Body of pancreas (tissue), 4 donors: ENCODE measurements at places on chromosomes 3 and 15.

- no peak for DNase-seq
These were observed 1389.8 kb upstream of the ALCAM start for GRCh38 chr3:103976931-103977339.

DNA sequence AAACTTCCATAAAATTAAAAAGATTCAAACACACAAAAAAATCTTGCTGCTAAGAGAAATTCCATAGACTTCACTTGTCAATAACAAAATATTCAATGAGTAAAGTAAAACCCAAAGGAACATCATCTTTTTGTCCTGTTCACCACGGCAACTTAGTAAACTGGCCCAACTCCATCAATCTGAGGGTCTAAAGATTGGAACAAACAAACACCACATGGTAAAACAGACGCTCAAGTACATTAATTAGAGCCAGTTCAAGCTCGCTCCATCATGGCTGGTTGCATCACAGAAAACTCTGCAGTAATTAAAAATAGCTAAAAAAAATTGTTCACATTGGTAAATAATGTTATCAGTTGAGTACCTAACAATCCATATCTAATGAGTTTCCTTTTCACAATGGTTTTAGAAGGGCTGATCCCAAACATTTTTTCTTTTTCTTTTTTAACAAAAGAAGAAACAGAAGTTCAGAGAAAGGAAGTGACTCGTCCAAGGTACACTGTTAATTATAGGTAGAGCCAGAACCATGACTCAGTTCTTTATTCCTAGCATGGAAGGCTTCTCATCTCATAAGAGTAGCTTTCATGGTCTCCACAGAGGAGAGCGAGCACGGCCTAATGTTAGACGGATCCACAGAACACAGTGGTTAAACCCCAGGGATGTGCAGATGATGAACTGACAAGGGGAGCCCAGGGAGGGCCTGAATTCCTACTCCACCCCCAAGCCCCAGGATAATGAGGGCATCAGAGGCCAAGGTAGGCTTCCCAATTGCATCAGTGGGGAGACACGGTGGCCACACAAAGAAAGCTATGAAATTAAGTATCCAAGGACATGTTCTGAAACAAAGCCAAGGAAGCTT lies 79.2 kb upstream of the ARHGEF3 start:
- no peak for DNase-seq

DNA sequence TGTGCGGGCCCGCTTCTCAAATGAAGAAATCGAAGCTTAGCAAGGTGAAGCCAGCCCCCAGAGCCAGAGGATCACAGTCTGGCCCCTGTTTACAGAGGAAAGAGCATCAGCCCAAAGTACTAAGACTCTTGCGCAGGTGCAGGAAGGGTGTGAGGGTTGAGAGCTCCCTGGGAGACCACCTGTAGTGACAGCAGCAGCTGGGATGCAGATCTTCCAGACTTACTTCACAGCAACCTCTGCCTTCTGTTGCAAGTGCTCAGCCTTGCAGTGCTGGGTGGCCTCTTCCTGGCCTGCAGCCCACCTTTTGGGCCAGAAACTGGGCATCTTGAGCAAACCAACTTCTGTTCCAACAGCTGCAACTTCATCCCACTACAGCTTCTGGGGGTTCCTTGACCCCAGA lies 19.7 kb downstream of the SPATA12 start:
- no peak for DNase-seq

DNA sequence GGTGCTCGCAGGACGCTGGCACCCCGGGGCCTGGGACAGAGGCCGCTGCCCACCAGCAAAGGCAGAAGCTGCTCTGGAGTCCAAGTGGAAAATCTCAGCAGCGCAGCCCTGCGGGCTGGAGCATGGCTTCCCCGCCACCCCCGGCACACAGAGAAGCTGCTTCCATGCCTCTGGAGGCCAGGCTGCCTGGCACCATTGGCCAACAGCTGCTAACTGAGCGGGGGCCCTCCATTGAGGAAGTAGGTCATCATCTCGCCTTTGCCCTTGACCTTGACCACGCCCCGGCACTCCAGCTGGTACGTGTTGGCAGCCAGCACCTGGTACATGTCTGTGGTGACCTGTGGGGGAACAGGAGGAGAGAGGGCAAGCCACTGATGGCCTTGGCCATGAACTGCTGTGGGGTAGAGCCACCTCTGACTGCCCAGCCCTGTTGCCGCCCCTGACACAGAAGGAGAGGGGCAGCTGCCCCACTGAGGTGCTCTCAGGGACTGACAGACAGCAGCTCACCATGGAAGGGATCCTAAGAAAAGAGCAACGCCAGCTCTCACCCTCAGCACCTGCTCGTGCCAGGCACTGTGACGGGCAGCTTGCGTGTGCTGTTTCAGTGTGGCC lies 82.8 kb downstream of the SEC22A start:
- no peak for DNase-seq

DNA sequence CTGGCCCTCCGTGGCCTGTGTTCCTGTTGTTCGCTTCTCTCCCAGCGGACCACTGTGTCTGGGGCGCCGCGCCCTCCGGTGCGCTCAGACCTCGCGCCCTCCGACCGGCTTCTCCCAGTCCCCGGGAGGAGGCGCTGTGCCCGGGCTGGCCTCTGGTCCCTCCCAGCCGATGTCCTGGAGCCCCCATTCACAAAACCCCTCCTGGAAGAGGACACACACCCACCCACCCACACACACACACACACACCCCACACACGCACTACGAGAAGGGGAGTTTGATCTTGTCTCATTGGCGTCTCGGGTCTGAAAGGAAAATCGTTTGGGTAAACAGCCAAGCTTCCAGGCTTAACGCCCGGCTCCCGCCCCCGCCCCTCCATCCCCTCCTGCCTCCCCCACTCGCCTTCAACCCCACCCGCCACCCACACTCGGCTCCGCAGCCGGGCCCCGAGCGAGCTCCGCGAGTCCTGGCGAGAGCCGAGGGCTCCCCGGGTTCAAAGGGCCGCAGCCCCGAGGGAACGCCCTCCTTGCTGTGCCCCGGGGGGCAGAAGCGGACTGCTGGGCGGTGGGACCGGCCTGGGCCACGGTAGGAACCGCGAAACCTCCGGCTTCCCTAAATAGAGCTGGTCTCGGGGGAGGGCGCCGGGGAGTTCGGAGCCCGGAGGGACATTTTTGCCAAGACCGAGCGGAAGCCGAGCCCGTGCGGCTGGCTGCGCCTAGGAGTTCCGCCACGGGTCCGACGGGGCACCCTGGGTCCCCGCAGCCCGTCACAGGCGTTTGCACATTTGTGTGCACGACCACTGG lies 23.6 kb downstream of the NR2F2 start:
- no peak for DNase-seq

DNA sequence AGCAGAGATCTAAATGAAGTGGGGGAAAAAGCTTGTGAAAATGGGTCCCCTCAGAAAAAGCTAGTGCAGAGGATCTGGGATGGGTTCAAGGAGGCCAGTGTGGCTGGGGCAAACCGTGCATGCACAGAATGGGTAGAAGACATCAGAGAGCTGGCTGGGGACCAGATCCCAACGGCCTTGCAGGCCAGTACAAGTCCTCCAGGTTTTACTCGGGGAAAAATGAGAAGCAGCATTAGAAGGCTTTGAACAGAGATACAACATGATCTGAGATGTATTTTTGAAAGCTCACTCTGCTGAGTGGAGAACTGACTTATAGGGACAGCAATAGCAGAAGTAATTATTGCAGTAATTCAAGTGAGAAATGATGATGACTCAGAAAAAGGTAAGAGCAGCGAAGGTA lies 114.5 kb downstream of the HERC1 start:
- peak; percentile 33 for DNase-seq

DNA sequence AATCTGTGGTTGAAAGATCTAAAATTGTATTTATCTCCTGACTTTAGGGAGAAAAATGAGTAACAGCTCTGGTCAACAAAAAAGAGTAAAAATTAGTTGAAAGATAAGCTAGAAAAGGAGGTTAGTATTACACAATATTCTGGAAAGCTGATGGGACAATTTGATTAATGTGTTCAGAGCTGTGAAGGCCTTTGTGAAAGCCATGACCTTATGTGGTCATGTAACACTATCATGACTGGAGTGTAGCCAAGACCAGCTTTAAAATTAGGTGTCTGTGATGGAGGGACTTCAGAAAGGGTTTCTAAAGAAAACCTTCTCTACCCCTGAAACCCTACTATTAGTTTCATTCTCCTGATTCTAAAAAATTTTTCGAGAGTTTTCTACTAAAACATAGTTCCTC lies 127.2 kb downstream of the NFKBIZ start:
- no peak for DNase-seq

DNA sequence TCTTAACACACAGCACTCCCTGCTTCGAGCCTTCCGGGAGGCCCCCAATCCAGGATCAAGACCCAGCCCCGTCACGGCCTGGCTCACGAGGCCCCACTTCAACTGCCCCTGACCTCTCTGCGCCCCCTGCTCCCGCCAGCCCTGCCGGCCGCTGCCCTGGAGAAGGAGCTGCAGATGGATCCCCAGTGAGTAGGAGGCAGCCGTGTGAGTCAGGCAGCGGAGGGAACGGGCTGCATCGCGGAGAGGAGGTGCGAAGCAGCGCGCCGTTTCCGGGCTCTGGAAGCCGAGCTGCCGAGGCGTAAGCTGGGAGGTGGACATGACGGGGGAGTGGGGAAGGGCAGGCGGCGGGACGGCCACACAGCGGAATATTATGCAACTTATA lies 133.4 kb downstream of the TPRA1 start:
- DNase-seq, result peak; percentile 17

DNA sequence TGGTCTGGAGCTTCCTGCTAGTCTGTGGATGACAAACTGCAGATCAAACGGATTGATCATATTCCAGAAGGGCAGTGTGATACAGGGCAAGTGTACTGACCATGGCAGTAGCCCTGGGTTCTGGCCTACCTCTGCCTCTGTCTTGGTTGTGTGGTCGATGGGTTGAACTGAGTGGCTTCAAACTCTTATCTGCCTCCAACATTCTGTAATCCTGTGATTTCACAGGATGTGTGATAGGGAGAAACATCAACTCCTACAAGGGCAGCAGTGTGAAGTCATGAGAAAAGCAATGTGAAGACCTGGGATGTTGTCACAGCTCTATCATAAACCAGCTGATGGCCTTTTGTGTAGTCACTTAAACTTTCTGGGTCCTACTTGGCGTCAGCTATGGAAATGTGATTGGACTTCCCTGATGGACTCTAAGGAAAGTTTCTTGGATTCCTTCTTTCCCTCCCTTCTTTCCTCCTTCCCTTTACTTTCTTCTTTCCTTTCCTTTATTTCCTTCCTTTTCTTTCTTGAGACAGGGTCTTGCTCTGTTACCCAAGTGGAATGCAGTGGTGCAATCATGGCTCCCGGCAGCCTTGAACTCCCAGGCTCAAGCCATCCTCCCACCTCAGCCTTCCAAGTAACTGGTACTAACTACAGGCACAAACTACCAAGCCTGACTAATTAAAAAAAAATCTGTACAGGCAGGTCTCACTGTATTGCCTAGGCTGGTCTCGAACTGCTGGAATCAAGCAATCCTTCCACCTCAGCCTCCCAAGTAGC lies 114.8 kb downstream of the BBX start:
- no peak for DNase-seq

DNA sequence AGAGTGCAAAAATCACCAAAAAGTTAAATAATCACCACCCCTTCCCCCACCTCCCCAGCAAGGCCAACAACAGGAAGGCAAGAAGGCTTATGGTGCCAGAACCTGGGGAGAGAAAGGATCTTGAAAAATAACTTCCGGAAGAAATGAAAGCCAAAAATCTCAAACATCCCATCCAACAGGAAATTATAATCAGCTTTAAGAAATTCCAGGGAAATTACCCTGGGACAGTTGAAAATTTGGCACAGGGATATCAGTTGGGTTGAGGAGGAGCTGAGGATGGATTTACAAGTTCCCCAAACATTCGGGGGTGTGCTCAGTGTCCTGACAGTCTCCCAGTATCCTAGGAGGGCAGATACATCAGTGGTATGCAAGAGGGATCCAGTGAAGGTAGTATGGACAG lies 82.7 kb downstream of the POLR2M start:
- no peak for DNase-seq

GRCh38 chr3:177733233-177733632 lies 536.0 kb upstream of the TBL1XR1 start:
- DNase-seq, result no peak

- DNase-seq, result peak; percentile 74
These were observed 187.9 kb downstream of the OPA1 start for GRCh38 chr3:193780810-193781478.

- no peak for DNase-seq
These were observed 33.0 kb upstream of the PLSCR4 start for GRCh38 chr3:146283781-146284445.

DNA sequence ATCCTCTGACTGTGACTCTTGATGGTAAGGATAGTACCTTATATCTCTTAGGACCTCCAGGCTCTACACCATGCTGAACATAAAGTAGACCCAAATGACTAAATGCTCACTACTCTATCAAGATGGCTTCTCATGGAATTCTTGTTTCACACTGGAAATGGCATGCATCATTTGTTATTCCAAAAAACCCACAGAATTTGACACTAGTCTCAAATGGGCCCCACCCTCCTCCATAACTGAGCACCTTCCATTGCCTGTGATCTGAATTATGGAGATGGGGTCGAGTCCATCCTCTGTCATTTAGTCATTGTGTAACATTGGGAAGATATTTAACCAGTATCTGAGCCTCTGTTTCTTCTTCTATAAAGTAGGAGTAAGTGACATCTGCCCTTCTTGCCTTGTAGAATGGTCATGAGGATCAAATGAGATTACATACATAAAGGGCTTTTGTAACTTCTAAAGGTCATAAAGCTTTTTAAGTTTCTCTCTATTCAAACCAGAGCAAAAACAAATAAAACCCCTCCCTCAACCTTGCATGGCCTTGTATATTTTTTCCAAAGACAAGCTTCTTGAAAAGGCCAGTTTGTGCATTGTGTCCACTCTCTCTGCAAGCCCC lies 57.0 kb upstream of the PTX3 start:
- no peak for DNase-seq

DNA sequence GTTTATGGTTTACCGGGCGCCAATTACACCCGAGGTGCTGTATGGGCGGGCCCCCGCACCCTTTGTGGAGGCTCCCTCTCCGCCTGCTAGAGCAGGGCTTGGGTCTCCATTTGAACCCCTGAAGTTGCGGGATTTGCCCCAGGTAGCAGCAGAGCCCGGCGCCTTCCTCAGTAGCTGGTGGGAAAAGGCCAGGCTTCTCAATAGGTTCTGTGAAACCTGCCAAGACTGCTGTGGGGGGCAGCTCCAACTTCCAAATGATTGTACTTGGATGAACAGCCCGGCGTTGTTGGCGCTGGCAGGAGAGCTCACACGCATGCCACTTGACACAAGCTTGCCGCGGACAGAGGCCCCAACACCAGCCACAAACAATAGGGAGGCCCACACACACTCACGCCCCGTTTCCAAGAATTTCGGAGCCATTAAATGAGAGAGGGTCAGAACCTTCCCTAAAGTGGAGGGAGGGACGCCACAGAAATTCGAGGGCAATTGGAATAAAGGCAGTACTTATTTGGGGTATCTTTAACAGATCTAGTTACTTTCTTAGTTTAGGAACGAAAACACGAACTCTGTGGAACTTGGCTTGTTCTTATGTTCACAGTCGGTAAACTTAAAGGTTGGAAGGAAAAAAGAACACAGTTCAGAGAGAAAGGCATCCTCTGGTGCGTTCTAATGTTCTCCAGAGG lies 1.4 kb downstream of the EPHB3 start:
- peak; percentile 45 for DNase-seq
